ENCODE measurements at places on chromosomes 12 and 14.

DNA sequence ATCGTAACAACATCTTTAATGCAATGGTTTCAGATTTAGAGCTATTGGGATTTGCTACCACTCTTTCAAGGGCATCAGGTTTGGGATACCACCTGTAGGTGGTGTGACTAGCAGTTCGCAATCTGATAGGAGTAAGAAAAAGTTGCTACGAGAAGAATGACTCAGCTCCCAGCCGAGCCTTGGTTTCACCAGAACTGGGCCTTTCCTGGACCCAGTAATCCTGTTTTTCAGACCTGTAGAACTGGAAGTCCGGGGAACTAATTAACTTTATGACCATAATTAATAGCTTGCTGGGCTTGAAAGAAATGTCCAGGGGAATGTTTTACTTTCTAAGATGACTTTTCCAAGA, 770 bp downstream of the ABHD4 start:
- no peak for DNase-seq

- peak; percentile 66 for DNase-seq
Observed at GRCh38 chr12:25151476-25151875, 43.5 kb downstream of the DNAI7 start.

GRCh38 chr12:55700255-55701018, 7.3 kb downstream of the ITGA7 start:
- DNase-seq = no peak

DNA sequence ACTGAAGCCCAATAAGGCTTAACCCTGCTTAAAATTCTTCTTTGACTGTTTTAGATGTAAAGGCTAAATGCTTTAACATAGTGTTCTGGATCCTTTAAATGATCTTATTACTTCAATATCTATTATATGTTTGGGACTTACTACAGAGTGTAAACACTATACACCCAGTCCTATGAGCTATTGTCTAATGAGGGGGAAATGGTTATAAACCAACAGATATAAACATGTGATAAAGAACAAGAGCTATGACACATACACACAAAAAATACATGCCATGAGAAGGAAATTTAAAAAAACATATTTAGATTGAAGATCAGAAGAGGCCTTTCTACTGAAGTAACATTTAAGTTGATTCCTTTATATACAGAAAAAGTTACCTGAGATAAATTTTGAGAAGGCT, 505.1 kb downstream of the FOXG1 start:
- no peak for DNase-seq

- no peak for DNase-seq
Observed at GRCh38 chr14:40122968-40123648, 690.9 kb upstream of the FBXO33 start.

DNA sequence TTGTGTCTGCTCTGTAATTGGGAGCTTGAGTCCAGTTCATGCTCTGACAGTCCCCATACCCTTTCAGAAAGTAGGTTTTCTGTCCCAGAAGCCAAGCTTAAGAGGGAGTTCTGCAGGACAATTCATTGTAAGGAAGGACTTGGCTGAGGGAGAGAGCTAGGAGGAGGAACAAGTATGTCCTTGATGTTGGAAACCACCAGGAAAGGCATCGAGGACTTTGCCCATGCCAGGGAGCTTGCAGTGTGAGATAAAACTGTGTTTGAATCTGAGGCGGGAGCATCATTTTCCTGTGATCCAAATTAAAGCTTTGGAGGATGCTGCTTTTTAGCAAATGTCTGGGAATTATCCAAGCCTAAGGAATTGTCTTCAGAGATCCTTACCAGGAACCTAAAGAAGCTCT, 175.3 kb downstream of the EMP1 start:
- no peak for DNase-seq

DNA sequence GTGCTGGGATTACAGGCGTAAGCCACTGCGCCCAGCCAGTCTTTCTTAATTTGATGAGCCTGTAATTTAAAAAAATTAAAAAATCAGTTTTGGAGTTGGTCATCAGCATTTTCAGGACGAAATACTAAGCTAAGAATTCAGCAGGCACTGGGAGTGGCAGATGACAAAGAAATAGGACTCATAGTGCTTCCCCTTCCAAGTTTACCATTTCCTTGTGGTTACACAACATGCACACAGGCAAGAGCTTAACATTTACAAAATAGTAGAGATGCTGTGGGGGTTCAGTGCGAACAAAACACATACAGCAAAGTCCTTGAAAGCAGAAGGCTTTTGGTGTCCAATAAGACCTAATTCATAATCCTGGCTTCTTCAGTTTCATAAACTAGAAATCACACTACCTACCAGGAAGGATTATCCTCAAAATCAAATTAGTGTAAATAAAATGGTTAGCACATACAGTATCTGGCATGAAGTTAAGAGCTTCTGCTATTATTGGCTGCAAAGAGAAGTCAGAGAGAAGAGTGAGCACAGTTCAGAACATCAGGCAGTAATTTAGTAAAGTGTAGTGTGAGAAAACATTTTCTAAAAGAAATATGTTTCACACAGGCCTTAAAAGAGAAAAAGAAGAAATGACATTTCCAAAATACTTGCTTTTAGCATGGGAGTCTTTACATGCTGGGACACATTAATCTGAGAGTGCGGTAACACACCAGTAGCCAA, 22.2 kb upstream of the KIF21A start:
- DNase-seq = no peak

Data from COLO829 (cell line).